ENCODE measurements at places on chromosomes 1 and 21. TPM values are rescaled to one million over a fixed set of nuclear protein-coding genes. Genes with fewer than 3 reads are reported as not detected.

DNA sequence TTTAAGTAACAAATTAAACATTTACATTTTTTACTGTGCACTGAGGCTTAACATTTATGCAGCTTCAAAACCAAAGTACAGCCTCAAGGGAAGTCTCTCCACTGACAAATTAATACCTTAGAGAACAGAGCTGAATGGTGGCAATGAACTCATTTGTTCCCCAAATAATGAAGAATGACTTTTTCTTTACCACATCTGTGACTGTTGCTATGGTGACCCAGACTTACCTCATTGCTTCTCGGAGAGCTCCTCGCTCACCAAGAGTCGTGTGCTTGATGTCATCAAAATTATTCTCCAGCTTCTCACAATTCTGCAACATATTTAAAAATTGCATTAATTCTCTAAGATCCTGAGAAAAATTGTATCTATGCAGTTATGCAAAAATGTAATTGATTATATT is 92.9 kb downstream of the DPYD start:
- DNase-seq: no peak

GRCh38 chr1:156643778-156644092 is 1.8 kb downstream of the BCAN start:
- DNase-seq: no peak

DNA sequence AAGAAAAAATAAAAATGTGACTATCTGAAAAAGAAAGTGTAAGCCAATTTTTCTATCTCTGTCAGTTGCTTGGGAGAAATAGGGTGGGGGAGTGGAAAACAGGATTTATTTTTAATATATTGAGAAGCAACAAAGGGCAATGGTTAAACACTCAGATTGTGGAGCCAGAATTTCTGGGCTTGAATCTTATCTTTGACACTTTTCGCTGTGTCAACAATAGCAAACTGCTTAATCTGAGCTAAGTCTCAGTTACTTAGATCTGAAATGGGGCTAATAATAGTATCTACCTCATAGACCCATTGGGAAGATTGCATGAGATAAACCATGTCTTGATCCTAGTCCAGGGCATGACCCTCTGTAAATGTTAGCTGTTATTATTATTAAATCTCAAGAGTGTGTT is 468.1 kb downstream of the ADGRL2 start:
- no peak for DNase-seq

GRCh38 chr1:243938208-243938607 is 88.2 kb upstream of the AKT3 start:
- DNase-seq: no peak

- DNase-seq: peak; percentile 89
Observed at GRCh38 chr1:1891349-1892078, 627 bp upstream of the GNB1 start.

DNA sequence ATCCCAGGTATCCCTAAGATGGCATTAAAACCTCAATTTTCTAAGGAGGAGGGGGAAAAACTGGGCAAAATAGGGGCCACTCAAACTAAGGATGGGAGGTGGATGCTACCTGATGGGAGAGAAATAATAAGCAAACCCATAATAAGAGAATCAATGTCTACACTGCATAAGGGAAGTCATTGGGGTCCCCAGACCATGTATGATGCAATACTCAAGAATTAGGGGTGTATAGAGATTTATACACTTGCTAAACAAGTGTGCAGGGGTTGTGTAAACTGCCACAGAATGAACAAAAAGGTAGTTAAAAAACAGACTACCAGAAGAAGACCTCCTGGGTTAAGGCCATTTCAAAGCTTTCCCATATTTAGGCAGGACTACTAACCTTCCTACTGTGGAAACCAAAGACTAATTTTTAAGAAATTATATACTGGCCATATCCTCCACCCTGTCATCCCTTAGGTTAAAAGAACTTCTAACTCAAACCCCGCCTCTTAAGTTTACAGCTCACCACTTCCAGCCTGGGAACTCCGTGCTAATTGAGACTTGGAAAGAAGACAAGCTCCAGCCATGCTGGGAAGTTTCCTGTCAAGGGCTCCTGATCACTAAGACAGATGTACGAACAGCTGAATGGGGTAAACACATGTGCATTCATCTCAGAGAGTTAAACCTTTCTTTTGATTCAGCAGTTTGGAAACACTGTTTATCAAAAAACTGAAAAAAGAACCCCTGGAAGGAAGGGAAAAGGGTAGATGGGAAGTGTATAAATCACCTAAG is 64.4 kb upstream of the TLR5 start:
- no peak for DNase-seq

- no peak for DNase-seq
Observed at GRCh38 chr1:169604781-169605560, 18.7 kb upstream of the F5 start.

- DNase-seq: no peak
Observed at GRCh38 chr1:154329152-154329521, 3.8 kb downstream of the ATP8B2 start.

DNA sequence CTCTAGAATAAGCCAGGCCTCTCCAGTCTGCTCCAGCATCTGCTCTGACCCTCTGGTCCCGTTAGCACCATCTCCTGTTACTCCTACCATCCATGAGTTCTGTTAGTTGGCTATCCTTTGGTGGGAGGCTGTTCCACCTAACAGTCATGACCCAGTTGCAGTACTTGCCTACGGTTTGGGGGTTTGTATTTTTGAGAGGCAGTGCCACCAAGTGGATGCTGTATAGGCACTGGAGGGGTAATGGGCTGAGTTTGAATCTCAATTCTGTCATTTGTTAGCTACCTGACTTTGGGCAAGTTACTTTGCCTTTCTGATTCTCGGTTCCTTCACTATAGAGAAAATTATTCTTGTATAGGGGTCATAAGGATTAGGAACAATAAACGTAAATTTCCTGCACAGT is 12.1 kb upstream of the C8B start:
- DNase-seq: no peak

DNA sequence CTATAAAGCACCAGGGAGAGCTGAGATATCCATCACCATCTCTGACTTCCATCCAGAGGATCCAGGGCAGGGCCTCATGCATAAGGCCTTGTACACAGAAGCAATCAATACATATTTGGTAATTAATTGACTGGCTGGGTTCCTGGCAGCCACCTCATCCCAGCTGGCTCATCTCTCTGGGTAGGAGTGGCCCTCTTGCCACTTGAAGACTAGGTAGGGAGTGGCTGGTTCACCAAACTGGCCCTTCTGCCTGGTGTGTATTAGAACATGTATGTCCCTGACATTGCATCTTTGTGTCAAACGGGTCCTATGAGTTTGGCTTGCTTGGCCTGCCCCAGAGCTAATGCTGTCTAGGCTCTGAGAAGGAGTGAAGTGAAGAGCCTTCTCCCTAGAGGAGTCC is 11.8 kb downstream of the NUAK2 start:
- no peak for DNase-seq

DNA sequence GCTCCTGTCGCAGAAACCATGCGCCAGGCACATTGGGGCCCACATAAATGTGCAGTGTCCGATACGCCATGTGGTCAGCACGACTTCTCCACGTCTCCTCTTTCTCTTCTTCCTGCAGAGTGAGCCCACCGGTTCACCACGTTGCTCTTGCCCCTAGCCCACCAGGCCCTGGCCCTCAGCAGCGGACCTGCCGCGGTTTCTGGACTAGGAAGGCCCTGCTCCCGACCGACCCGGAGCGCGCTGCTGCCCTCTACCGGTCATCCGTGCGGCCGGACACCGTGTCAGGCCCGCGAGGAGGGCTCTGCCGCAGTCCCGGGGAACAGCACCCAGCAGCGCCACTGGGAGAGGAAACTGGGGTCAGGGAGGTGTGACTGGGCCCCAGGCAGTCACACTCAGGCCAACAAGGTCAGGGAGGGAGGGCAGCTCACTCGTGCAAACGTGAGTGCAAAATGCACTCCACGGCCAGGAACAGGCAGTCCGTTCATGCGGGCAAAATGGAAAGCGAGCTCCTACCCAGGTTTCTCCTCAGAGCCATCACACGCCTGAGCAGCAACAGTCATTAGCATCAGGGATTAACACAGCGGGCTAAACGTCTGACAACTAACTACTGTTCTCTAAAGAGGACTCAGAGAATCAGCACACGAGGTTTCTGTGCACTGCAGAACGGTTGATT is 13.7 kb downstream of the TLR5 start:
- peak; percentile 87 for DNase-seq

DNA sequence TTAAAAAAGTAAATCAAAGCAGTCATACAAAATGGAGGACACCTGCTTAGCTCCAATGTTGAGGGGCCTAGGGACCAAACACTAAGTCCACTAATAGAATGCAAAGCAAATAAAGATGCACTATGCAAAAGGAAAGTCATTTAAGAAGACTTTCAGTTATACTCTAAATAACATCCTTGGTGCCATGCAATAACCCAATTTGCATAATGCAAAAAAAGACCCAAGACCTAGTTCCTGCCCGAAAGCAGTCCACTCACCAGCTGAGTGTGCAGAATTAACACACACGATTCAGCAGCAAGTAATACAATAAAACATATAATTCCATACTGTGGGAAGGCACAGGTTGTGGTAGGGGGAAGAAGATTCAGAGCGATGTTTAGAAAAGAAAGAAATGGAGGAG is 101.8 kb downstream of the TGFBR3 start:
- no peak for DNase-seq

DNA sequence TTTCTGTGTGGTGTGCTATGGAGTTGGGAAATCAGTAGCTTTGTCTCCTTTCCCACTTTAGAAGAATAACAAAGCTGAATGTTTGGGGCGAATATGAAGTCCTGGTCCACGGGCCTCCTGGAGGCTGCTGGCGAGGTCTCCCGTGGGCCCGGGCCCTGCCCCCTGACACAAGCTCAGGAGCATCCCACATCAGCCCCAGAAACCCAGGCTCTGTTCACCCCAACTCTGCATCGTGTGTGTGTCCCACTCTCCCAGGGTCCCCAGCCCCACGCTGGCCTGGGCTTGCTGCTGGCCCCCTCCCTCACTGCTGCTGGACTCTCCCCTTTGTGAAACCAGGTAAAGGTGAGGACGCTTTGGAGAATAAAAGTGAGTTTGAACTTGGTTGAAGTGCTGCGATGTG is 8.1 kb downstream of the PRDM16 start:
- no peak for DNase-seq

DNA sequence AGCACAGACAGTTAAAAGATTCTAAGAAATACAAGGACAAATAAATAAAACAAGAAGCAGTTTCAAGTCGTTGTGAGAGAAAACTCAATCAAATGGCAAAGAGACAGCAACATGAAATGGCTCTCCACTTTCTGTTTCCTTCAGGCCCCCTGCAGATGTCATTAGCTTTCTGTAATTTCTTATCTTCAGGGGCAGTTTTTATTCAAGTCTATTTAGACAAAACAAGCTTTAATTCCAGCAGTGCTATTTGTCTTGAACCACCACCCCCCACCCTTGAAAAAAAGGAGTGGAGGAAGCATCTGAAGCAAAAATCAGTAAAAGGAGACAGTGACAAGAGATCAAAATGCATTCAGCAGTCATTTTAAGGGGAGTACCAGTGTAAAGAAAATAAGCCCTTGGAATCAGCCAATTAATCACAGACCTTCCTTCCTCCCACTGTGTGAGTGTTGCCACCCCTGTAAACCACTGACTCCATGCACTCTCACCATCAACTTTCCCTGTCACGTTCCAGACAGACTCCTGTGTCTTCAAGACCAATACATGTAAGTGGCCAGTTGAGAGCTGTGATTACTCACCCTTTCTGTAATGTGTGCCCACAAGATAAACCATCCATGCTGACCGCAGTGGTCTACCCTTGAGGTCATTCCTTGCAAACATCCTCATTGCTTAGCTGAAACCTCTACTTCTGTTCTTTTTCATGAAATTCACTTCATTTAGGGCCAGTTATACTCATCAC is 136.1 kb upstream of the HOOK1 start:
- DNase-seq: no peak

DNA sequence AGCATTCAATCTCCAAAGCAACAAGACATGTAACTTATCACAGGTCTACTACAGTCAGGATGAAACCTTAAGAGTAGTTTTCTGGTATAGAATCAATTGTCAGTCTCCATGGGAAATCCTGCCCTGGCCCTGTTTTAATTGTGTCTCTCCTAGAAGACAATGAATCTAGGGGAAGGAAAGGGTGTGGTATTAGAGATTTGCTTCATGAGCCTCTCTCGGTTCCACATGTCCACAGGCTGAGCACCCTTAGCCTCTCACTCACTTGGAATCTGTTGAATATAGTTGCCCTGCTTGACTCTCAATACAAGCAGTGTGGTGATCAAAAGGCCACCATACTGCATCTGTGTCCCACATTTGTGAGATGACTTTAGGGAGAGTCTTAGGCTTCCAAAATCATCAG is 17.7 kb downstream of the SPATA46 start:
- DNase-seq: no peak

- DNase-seq: no peak
Observed at GRCh38 chr1:59689730-59690129, 125.0 kb upstream of the HOOK1 start.

DNA sequence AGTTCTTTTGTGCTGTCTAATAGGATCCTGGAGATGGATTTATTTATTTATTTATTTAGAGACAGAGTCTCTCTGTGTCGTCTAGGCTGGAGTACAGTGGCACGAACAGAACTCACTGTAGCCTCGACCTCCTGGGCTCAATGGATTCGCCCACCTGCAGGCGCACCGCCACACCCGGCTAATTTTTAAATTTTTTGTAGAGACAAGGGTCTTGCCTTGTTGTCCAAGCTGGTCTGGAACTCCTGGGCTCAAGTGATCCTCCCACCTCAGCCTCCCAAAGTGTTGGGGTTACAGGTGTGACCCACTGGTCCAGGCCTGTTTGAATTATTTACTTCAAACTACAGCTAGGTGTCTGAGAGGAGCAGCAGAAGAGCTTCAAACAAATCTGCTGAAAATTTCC is 9.6 kb upstream of the SPEN start:
- no peak for DNase-seq

The TLR5 gene
- 3.9 TPM for total RNA-seq

The ASH1L gene
- 66.7 TPM for total RNA-seq

The MINDY1 gene
- total RNA-seq: 21.7 TPM

The SPATA17 gene
- not detected for total RNA-seq

The SPRR2F gene
- not detected for total RNA-seq

The CHRNB2 gene
- total RNA-seq: 0.95 TPM

The C1orf141 gene
- not detected for total RNA-seq

The GCSAML gene
- not detected for total RNA-seq
